ENCODE measurements at places on chromosomes 1 and 21. TPM values are rescaled to one million over a fixed set of nuclear protein-coding genes. Genes with fewer than 3 reads are reported as not detected.

- peaks cover 4% of the 10 kb centered on the region for H3K4me1 ChIP-seq
- DNase-seq, result no peak
- H3K27me3 ChIP-seq, result peaks cover 64% of the 10 kb centered on the region
- H3K27ac ChIP-seq, result no peak overlapping the region
Measured at GRCh38 chr1:175192111-175192629, 406 bp downstream of the KIAA0040 start.

DNA sequence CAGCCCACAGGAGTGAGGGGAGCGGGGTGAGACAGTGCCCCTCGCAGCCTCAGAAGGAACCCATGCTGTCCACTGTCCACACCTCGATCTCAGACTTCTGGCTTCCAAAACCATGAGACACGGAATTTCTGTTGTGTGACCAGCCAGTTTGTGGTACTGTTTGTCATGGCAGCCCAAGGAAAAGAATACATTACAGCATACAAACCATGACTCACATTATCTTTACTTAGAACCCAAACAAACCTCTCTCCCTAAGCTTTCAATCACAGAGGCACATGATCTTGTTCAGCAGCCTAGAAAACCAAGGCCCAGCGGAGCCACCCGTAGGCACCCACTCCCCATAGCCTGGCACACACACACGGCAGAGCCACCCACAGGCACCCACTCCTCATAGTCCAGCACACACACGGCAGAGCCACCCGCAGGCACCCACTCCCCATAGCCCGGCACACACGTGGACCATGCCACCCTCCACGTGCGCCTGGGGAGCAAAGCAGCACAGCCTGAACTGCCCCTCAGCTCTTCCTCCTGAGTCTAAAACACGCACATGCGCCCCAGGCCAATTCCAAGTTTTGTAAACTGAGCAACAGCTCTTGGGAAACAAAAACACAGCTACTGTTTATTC is 458 bp upstream of the KRTAP10-4 start:
- H3K27me3 ChIP-seq, result peaks cover 2% of the 10 kb centered on the region
- no peak overlapping the region for H3K4me3 ChIP-seq
- DNase-seq, result no peak
- peak overlapping the region; percentile 43 for H3K27ac ChIP-seq

GRCh38 chr1:65421351-65422025 is 1.0 kb downstream of the LEPR start:
- DNase-seq, result no peak
- no peak overlapping the region for H3K4me3 ChIP-seq
- peaks cover 15% of the 10 kb centered on the region for H3K27me3 ChIP-seq
- no peak overlapping the region for H3K27ac ChIP-seq

DNA sequence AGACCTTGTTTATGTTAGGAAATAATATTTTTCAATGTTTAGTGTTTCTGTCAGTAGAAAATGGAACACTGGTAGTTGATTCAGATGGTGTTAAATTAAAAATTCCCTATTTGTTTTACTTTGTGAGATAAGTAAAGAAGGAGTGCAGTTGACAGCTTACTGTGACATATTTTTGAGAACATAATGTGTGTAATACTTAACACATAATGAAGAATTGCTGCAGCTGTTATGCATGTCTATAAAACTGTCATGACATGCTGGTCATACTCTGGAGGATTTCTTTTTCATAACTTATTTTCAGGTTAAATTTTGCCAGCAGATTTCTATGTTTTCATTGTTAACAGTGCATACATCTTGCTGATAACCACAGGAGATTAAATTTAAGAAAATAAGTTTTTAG is 296.1 kb downstream of the CTH start:
- no peaks in the 10 kb centered on the region for H3K4me1 ChIP-seq
- H3K27me3 ChIP-seq, result peaks cover 12% of the 10 kb centered on the region
- DNase-seq, result no peak

DNA sequence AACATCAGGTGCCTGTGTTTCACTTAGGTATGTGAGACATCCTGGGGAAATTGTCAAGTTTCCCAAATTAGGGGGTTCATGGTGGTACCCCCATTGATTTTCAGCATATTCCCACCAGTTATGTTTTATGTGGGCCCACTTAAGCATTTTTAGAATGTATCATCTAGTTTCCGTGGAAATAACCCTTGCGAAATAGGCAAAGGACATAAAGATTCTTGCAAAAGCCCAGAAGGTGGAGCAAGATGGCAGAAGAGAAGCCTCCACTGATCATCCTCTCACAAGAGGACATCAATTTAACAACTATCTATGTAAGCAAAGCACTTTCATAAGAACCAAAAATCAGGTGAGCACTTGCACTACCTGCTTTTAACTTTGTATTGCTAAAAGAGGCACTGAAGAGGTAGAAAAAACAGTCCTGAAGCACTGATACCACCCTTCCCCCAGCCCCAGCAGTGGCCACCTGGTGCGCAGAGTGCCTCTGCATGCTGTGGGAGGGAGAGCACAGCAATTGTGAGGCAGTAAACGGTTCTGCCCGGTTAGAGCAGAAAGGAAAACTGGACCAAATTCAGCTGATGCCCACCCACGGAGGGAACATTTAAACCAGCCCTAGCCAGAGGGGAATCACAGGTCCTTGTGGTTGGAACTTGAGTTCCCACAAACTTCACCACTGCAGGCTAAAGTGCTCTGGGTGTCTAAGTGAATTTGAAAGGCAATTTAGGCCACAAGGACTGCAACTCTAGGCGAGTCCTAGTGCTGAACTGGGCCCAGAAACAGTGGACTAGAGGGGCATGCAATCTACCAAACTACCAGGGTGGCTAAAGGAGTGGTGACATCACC is 23.2 kb downstream of the MCOLN2 start:
- H3K4me1 ChIP-seq, result no peaks in the 10 kb centered on the region
- no peaks in the 10 kb centered on the region for H3K36me3 ChIP-seq
- H3K4me3 ChIP-seq, result no peak overlapping the region
- peaks cover 3% of the 10 kb centered on the region for H3K27me3 ChIP-seq
- H3K27ac ChIP-seq, result no peak overlapping the region
- no peak for DNase-seq

DNA sequence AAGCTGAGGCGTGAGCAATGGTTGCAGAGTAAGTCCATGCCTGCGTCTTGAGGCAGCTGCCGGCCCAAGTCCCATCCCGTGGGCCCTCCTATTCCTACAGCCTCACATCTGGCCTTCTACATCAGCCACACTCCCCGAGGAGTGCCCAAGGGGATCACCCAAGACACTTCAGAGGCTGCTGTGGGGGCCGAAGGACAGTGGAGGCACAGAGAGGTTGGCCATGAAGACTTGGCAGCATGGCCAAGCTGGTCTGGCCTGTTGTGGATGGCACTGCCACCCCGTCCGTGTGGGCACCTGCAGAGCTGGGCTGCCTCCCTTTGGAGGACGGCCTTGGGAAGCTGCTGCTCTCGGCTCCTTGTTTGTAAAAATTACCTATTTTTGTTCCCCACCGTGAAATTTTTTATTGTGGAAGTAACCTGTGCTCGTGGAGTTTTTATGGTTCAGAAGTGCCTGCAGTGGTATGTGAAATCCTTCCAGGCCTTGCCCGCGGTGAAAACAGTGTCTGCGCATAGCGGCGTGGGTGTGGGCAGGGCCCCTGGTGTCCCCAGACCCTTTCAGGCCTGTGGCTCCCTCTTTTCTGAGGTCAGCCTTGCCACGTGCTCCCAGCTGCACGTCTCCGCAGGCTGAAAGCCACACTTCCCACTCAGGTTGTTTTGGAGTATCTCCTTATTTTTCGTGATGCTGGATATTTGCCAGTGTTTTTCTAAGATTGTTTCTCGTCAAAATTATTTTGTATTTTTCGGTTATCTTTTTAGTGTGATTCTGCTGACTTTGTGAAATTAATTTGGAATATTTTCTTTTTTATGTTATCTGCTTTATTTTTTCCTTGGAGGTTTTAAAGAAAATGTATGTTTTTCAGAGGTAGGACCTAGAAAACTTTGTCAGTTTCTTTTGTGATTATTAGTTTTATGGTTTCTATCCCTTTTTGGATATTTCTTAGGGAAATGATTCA is 20.6 kb downstream of the SLX9 start:
- no peak overlapping the region for H3K27ac ChIP-seq
- peaks cover 7% of the 10 kb centered on the region for H3K36me3 ChIP-seq
- no peak overlapping the region for H3K4me3 ChIP-seq
- H3K4me1 ChIP-seq, result peaks cover 25% of the 10 kb centered on the region
- no peaks in the 10 kb centered on the region for H3K27me3 ChIP-seq

DNA sequence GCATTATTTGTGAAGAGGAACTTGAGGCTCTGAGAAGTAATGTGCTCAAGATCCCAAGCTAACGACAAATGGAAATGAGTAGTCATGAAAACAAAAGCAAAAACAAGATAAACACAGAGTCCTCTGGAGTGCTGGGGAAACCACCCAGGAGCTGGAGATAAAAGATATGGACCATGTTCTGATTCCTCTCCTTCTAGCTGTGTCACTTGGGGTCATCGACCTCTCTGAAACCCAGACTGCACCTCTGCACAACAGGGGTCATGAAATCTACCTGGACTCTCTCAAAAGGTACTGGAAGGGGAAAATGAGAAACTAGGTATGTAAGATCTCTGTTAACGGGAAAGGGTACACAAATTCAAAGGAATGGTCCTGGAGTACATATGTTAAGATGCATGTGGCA is 6.5 kb downstream of the PGLYRP4 start:
- H3K27me3 ChIP-seq, result peaks cover 80% of the 10 kb centered on the region
- H3K27ac ChIP-seq, result no peak overlapping the region
- no peaks in the 10 kb centered on the region for H3K4me1 ChIP-seq
- no peaks in the 10 kb centered on the region for H3K36me3 ChIP-seq

The NBPF10 gene
- total RNA-seq, result 2.1 TPM

The SH3D21 gene
- 5.4 TPM for total RNA-seq

Measured in neural crest cell (in vitro differentiated cells).